ENCODE measurements at places on chromosomes 5 and 9.

- DNase-seq, result no peak
These were observed 119.6 kb upstream of the IL12B start for GRCh38 chr5:159449925-159450324.

DNA sequence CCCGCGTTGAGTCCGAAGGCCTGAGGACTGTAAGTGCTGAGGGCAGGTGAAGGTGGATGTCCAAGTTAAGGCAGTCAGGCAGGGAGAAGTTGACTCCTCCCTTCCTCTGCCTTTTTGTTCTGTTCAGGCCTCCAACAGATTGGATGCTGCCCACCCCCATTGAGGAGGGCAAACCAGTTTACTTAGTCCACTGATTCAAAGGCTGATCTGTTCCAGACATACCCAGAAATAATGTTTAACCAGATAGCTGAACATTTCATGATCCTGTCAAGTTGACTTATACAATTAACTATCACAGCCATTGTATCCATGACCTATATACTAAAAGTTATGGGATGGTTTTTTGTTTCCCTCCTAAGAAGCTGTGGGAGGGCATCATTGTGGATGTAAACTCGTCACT, 8.3 kb upstream of the TEX48 start:
- DNase-seq, result no peak

DNA sequence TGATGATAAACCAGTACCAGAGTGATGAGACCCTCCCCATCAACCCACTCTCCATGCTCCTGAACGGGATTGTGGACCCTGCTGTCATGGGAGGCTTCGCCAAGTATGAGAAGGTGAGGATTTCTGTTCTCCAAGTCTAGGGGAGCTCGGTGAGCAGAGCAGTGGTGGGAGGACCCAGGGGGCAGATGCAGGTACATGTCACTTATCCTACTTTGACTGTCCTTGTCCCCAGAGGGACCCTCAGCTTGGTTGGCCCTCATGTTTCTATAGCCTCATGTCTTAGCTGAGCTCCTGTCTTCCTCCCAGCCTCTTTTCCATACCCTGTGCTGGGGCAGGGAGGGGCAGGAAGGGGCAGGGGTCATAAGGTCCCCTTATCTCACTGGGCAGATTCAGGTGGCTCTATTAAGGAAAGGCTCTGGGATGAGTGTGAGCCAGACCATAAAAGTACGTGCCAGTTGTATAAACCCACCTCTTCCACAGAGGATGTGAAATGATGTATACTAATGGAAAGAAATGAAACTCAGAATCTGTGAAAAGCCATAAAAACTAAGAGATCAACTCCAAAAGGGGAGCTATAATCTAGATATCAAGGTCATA, 38.0 kb upstream of the FOXI1 start:
- DNase-seq, result no peak

- DNase-seq, result peak; percentile 73
These were observed 32.7 kb upstream of the ZCCHC9 start for GRCh38 chr5:81268521-81269196.

GRCh38 chr5:61304590-61305381, 27.3 kb upstream of the ZSWIM6 start:
- DNase-seq, result no peak

GRCh38 chr5:43063721-43064171, 23.6 kb upstream of the ANXA2R start:
- no peak for DNase-seq

GRCh38 chr9:130971294-130971849, 32.3 kb upstream of the FIBCD1 start:
- no peak for DNase-seq

DNA sequence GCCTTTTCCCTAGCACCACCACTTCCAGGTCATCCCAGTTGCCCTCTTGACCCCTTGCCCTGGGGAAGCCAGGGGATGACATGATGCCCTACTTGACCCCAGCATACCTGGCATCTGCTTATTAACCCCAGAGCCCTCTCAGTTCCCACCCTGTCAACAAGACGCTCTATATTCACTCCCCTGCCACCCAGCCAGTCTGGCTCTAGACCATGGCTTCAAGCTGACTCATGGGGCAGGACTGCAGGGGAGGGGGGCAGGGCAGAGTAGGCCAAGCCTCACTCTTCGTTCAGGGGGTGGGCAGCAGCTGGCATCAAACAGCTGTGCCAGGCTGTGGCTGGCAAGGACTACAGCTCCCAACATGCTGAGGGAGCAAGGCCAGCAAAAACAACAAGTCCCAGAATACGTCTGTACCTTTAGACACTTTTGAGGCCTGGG, 5.3 kb downstream of the ATOSB start:
- DNase-seq, result no peak

All from stromal cell of bone marrow (primary cell).